ENCODE measurements at places on chromosomes 2 and 18.
A peak's percentile ranks its signal among the peaks of the same experiment; 100 is the strongest.

- DNase-seq, result no peak
Observed at GRCh38 chr2:112709703-112710102, 11.1 kb upstream of the NT5DC4 start.

DNA sequence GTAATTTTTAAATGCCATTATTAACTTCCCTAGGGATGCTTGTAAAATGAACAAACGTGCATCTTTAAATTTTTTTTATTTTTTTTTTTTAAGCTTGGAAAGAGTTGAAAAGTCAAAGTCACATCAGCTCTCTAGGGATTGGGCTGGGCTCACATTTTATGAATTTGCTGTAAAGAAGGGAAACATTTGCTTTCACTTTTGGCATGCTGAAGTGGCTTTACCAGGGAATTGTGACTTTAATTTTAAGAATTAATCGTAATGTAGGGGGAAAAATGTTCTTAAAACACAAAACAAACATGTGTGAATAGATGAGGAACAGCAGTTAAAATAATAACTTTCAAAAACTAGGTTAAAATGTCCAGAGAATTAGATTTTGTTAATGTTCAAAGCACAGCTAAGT is 123.0 kb downstream of the AGAP1 start:
- no peak for DNase-seq

- DNase-seq, result no peak
Observed at GRCh38 chr18:3157086-3157485, 62.7 kb downstream of the MYOM1 start.

DNA sequence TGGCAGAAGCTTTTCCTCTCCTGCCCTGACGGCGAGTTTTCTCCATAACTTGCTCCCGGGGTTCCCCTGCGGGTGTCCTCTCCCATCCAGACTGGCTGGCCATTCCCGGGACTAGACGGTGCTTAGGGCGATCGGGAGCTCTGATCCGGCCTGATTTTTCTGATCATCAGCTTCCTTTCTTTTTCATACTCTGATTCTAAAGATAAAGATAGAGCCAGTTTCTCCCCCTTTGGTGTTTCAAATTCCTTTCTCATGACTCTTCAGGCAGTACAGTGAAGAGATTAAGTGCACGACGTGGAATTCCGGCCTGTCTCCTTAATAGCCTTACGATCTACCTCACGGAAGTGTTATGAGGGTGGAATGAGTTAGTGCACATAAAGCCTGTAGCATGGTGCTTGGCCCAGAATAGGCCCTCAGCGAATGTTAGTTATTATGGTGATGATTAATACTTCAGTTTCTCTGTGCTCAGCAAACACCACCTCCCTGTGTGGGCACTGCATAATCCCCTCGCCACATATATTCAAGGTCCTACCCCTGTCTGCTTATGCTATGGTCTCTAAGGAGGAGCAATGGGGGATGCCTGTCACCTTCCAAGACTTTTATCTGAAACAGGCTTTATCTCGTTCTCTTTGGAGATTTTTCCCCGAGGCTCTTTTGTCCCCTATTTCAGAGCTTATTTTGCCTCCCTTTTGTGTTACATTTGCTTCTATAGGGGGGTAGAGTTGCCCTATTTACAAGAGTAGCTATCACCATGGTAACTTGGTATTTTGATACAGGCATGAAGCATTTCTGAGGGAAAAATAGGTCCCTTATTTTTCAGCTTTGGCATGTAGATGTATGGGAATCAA is 254.8 kb downstream of the CDH2 start:
- peak; percentile 66 for DNase-seq

DNA sequence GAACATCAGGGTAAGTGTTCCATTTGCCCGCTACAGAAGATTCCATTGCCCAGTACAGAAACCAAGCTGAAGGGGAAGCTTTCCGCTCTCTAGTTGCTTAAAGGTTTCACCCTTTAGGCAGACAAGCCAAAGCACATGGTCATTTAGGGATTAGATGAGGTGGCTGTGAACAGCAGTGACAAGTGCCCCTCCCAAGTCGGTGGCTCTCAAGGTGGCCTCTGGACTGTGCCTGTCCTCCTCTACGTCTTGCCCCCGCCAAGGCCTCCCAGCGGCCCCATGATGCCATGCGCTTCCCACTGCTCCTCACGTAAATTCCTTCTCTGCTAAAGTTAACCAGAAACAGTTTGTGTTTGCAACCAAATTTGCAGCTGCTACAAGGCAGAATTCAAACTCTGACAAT is 24.2 kb upstream of the PTPN4 start:
- no peak for DNase-seq

DNA sequence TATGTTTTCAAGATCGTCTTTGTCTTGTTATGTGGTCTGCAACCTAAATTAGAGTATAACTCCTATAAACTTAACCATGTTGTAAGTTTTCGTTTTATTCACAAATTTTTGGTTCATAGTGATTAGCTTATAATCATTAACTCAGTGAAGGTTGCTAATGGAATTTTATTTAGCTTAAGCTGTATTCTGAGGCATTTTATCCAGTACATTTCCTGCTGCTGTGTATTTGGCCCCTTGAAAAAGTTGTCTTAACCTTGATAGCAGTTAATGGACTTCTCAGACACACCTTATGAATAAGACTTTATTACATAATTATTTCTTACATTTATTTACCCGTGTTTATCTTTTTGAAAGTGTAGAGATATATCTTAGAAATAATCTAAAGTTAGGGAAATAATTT is 20.5 kb downstream of the VAPA start:
- DNase-seq, result no peak

- no peak for DNase-seq
Observed at GRCh38 chr2:26318950-26319349, 27.0 kb upstream of the SELENOI start.

DNA sequence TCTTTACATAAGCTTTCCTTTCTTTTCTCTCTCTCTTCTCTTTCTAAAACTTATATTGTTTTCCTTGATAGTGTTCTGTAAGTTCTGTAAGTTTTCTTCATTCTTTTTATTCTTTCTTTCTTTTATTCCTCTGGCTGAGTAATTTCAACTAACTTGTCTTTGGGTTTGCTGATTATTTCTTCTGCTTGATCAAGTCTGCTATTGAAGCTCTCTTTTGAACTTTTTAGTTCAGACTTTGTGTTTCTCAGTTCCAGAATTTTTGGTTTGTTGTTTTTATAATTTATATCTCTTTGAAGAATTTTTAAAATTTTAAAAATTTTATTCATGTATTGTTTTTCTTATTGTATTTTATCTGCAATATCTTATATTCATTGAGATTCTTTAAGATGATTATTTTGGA is 795.8 kb upstream of the SALL3 start:
- no peak for DNase-seq

- no peak for DNase-seq
Observed at GRCh38 chr2:217261452-217261851, 401.6 kb upstream of the TNP1 start.

DNA sequence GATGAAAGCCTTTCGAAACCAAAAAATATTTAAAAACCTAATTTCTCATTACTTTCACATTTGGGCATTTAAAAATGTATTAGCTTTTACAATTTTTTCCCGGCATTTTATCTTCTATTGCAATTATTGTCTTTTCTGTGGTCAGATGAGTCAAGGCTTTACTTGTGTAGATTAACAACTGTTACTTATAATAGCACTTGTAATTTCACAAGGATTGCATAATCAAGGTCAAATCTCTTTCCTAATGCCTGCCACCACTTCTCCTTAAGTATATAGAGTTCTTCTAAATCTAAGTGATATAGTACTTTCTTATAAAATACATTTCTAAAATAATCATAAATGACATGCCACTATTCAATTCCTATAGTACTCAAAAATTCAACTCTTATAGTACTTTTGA is 67.2 kb downstream of the SLC8A1 start:
- no peak for DNase-seq

DNA sequence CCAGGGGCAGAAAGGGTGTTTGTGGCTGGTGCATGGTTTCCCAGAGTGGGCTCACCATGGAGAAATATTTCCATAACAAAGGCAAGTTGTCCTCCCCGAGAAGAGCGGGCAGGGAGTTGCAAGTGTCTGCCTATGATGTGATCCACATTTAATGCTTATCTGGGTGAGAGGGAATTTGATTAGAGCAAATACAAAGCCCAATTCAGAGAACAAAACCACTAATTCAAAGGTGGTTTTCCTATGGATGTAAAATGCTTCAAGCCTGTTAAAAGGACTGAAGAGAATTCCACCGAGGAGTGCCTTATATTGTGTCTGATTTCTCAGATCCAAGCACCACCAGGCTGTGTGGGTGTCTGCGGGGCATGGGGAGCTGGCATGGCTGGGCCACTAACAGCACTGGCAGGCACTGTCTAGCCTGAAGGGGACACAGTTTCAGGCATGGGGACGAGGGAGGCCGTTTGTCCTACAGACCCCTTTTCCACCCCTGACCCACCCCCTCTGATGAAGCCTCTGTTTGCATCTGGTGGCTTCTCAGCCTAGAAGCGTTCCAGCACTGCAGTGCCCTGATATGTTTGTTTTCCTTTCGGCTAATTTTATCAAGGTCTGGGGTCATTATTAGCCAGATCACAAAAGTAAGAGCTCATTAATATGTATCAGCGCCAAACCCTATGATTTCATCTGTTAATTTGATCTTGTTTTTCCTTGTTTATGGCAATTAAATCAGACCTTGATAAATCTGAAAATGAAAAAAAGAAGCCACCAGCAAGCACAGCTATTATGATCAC is 357.3 kb downstream of the HRH4 start:
- no peak for DNase-seq

DNA sequence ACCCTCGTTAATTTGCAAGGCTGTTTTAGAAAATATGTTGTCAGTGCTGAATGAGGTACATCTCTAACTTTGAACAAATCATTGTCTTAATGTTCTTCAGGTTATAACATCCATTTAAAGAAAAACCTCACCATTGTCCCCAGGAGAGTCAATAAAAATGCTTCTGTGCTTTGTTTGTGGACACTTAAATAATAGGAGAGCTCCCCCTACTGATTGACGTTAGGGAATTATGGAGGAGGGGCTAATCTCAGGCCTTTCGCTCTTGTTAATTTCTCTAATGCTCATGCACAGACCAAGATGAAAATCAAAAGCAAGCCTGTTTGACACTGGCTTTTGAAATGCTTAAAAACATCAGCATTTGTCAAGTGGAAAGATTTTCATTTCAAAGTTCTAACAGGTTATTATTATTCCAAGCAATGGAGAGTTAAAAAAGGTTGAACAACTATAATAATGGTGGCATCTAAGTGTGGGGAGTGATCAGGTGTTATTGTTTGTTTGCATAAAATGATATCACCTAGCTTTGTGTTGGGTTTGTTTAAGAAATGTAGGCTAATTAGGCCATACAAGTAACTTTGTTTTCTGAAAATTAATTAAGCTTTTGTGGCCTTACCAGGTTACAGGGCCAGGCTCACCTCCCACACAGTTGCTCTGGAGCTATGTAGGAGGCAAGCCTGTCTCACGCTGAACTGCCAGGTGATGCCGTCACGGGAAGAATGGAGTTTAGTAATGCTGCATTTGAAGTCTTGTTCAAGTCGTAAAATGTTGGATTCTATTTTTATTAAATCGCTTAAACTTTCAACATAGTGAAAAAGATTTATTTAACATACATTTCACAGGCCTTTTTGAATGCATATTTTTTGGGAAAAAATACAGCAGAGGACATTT is 51.7 kb upstream of the SMIM21 start:
- peak; percentile 13 for DNase-seq

DNA sequence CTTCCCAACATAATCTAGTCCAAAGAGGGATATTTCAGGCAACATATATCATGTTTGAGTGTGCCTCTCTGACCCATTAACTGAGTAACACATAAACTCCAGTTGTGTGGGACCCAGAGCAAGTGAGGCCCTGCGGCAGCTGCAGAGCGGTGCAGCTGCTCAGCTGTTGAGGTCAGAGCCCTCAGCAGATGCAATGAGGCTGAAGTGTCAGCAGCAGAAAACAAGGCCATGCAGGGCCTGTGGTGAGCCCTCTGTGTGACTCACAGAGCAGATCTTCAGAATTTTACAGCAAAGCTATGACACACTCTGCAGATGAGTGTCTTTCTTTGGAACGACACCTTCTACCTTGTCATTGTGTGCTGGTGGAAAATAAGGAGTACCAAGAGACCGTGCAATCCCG is 168.5 kb downstream of the CBLN2 start:
- no peak for DNase-seq

GRCh38 chr2:180319586-180320405 is 312.7 kb upstream of the CWC22 start:
- no peak for DNase-seq

- DNase-seq, result peak; percentile 93
Observed at GRCh38 chr18:46155641-46156051, 51.5 kb downstream of the HAUS1 start.

GRCh38 chr2:26807788-26808460 is 22.1 kb downstream of the CENPA start:
- no peak for DNase-seq

DNA sequence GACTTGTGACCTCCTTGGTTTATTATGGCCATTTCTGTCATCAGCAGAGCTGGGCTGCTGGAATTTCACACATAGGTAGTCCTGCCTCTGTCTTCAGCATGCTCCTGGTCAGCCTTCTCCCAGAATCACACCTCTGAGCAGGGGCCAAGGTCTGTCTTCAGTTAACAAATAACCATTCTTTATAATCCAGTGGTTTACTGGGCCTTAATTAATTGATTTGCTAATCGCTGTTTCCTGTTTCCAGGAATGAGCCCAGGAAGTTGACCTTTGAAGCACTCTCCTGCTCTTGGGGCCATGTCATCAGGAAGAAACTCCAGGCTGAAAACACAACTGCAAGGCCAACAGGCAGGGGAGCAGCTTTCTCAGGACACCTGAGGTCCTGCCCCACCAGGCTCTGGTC is 278.5 kb downstream of the SRBD1 start:
- no peak for DNase-seq

GRCh38 chr18:11667578-11667977 is 21.5 kb upstream of the GNAL start:
- DNase-seq, result no peak

DNA sequence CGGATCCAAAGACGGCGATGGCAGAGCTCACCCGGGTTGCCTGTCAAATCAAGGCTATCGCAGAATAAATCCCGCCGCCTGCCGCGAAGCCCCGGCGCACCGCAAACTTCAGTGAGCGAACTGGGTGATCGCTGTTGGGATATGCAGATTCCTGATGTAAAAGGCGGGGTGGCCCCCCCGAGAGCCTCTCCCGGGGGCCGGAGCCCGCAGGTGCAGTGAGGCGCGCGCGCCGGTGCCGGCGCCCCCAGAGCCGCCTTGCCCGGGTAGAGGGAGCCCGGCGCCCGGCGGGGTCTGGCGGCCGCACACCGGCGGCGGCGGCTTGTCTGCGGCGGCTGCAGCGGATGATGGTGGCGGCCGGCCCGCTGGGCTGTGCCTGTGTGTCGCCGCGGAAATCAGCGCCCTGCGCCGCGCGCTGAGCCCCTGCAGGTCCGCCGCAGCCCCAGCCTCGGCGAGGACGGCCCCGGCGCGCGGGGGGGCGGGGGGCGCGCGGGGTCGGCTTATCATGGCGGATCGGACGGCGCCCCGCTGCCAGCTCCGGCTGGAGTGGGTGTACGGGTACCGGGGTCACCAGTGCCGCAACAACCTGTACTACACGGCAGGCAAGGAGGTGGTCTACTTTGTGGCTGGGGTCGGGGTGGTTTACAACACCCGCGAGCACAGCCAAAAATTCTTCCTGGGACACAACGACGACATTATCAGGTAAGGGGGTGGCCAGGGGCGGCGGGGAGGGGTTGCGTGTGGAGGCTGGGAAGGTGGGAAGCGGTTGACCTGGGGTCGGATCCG is 1.3 kb downstream of the EML6 start:
- no peak for DNase-seq

Data from keratinocyte (primary cell).